Urinary bladder (tissue), 4 donors: ENCODE measurements at places on chromosomes 7 and 10.

GRCh38 chr10:123417414-123417813, 248.7 kb upstream of the GPR26 start:
- no peak for DNase-seq

- no peak for DNase-seq
These were observed 12.7 kb upstream of the PURB start for GRCh38 chr7:44898039-44898438.

DNA sequence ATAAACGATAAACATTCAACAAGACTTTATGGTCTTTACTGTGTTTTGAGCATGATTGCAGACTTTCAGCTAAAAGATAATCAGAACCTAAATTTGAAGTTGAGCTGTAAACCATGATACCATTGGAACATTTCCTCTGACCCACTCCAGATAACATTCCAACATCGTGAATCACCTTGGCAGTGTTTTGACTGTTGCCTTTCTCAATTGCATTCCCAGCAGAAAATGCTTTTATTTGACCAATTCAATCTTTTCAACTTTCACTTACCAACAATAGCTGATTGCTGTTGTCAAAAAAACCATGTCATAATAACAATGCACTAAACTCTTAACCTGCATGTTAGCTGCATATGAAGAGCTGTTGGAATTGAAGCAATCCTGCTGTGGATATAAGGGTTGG, 165.5 kb downstream of the MDFIC start:
- peak; percentile 36 for DNase-seq

DNA sequence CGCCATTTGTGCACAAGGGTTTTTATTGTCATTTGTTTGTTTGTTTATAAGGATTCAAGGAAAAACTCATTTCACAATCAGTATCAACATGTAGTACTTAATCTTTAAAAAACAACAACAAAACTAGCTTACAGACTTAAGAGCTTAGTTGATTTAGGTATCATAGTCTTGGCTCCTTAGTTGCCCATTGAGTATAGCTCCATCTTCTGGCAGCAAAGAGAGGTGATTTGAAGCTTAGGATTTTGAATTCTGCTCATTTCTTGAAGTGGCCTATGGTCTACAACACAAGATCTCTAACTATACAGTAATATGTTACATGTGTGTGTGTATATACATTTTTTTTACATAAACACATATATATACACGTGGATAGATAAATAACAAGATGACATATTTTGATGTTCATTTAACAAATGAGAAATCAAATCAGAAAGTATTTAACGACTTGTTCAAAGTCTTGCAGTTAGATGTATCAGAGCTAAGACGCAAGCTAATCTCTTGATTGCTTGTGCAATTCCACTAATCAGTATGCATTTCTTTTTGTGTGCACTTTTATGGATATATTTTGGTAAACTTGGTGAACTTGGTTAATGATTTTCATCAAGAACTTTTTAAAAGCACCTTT, 307.3 kb downstream of the CAMK1D start:
- no peak for DNase-seq

GRCh38 chr10:132804287-132804686, 18.3 kb upstream of the NKX6-2 start:
- no peak for DNase-seq

- DNase-seq = no peak
These were observed 79.1 kb downstream of the RAMP3 start for GRCh38 chr7:45236666-45237065.

DNA sequence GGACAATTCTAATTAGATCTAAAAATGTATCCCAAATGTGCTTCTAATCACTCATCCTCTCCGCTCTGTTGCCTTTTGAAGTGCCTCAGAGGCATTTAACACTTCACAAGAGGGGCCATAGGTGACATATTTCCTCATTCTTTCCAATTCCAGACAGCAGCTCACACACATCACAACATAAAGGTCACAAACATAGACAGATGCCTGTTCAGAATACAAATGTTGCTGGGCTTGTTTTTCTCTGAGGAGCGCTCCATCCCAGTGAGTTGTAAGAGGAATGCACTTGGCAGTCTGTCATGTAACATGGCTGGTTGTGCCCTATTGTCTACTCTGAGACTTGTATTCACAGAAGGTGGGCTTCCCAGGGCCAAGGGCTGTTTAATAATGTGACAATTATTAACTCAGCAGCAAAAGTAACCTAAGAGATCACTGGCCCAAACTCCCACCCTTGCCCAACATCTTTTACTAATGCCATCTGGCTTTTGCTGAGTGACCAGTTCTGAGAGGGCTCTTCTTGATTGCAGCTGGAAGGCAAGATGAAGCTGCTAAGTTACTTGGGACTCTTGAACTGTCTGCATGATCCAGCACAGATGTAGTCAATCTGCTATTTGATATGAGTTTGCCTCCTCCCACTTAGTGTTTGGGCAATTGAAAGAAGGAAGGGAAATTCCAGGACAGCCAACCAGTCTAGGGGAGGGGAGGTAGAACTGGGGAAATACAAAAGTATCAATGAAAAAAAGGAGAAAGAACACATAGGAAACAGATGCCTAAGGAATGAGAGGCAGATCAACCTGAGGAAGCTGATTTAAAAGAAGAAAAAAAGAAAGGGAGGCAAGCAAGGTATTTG, 13.6 kb downstream of the PON2 start:
- DNase-seq = no peak

GRCh38 chr10:130029209-130029608, 65.1 kb upstream of the EBF3 start:
- no peak for DNase-seq

DNA sequence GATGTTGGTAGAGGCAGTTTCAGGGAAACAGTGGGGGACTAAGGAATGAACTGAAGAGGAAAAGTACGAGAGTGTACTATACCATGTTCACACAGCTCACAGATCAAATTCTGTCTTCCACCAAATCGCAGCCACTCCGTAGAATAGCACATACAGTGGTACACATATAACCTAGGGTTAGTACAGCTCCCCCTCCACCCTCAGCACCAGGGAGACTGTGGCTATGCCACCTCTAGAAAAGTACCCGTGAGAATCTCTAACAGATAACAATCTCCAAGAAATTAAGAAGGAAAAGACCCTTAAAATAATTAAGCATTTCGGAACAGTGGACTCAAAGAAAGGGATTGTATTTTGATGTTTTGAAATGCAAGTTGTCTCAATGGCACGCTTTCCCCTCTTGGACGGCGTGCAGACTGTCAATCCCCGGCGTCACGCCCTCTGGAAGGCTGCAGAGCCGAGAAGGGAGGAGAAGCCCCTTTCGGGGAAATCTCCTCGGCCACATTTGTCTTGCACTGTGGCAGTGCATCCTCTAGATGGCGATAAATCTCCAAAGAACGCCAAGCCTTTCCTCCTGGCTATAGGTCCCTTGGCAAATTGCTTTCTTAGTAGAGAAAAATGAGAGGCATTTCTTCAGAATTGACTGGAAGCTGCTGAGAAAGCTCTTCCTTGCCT, 345.0 kb downstream of the REEP3 start:
- DNase-seq = peak; percentile 48

DNA sequence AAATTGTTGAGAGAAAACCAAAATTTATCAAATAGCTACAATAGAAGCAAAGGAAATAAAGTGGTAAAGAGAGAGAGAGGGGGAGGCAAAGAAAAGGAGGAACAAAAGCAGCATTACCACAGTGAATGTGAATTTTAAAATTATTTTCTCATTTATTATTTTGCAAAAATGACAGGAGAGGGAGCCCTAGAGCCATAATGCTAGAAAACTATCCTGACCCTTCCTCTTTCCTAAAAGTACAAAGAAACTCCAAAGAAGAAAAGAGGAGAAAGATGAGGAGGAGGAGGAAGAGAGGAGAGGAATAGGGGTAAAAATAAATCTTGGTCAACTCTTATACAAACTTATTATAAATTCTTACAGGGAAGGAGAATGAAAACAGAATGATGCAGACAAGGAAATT, 921.5 kb downstream of the NRG3 start:
- DNase-seq = no peak

GRCh38 chr7:74449809-74450397, 3.8 kb upstream of the GTF2IRD1 start:
- no peak for DNase-seq

DNA sequence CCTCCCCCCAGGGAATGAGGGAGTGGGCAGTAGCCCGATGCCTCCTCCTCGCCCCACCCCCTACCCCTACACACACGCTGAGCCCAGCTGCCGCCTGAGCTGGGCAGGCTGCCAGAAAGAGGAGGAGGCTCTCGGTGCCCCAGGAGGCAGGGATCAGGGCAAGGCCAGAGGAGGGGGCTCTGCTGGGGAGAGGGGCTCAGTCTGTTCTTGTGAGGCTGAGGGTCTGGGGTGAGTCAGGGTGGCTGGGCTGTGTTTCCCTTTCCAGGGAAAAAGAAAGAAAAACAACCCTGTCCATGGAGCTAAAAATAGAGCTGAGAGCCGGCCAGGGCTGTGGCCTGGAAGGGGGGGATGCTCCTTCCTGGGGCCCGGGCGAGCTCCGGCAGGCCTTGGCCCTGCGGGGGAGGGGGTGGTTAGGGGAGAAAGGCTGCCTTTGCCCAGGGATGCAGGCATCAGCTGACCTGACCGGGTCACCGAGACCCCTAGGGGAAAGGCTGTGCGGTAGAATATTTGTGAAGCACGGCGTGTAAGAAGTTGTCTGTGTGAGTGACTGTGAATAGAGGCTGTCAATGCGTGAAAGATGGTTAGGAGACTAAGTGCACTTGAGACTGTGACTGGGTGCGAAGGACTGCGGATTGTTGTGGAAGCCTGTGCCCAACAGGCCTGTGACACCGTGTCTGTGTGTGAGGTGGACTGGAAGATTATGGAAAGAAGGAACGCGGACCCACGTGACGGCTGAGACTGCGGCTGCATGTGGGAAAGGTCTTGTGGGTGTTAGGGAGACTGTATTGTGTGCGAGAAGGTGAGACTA, 1.2 kb upstream of the LZTS2 start:
- peak; percentile 79 for DNase-seq

DNA sequence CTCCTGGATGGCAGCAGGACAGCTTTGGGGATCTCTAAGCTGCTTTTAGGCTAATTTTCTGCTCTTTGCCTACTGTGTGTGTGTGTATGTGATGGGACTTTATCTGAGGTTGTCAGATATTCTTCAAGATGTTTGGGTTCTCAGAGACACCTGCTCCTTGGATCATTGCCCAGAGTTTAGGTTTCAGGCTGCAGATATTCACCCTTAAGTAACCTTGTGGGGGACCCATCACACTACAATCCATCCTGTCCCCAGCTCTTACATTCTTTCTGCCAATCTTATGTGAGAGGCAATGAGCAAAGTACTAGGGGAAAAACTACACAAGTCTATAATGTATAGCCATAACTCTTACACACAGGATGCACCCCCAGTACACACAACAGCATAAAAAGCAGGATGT, 263.0 kb upstream of the ZWINT start:
- no peak for DNase-seq

DNA sequence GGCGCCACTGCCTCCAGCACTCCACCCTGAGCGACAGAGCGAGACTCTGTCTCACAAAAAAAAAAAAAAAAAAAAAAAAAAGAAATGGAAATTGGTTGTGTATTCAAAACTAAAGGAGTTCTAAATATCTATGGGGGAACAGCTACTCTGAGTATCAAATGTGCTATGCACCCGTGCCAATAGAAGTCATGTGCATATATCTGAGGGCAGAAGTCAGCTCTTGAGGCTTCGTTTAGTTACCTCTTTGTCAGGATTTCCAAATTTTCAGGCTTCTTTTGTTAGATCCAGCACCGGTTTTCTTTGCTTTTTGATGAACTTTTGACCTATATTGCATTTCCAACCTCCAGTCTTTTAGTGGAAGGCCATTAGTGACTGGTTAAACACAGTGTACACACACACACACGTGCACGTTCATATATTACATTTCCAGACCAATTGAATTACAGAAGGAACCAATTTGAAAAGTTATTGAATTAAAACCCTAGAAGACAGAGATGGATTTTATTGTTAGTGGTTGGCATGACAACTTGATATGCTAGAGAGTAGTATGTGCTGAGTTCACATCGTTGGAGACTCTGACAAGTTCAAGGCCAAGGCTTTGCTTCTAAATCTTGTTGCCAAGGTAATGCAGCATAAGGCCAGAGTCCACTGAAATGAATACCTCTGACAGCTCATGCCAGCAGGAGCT, 33.1 kb upstream of the ADD3 start:
- DNase-seq = no peak

- DNase-seq = no peak
These were observed 72.8 kb downstream of the TSPAN12 start for GRCh38 chr7:120785095-120785494.

- DNase-seq = no peak
These were observed 93.0 kb downstream of the HGF start for GRCh38 chr7:81676813-81677212.

DNA sequence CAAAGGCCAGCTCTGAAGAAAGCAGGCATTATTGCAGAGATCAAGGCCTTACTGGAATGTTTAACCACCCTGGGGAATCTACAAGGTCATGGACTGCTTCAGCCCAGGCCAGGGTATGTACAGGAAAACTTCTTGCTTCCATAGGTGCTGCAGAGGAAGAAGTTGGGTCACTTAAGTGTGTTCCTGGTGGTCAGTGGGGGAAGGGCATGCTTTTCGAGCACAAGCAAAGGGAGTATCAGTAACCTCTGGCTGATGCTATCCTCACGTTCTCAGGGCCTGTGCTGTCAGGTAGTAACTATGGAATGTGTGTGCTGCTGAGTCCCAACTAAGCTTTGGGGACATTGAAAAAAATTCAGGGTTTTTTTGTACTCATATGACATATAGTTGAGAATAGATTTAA, 234.0 kb upstream of the SP4 start:
- no peak for DNase-seq

GRCh38 chr7:128889121-128889520, 21.4 kb downstream of the KCP start:
- no peak for DNase-seq

- no peak for DNase-seq
These were observed 48.6 kb downstream of the ICA1 start for GRCh38 chr7:8213381-8213780.

- no peak for DNase-seq
These were observed 8.6 kb downstream of the ZCCHC24 start for GRCh38 chr10:79436850-79437103.

- DNase-seq = no peak
These were observed 109.3 kb downstream of the UBE2H start for GRCh38 chr7:129843365-129843898.

GRCh38 chr7:84784450-84784849, 402.4 kb downstream of the SEMA3D start:
- DNase-seq = no peak

DNA sequence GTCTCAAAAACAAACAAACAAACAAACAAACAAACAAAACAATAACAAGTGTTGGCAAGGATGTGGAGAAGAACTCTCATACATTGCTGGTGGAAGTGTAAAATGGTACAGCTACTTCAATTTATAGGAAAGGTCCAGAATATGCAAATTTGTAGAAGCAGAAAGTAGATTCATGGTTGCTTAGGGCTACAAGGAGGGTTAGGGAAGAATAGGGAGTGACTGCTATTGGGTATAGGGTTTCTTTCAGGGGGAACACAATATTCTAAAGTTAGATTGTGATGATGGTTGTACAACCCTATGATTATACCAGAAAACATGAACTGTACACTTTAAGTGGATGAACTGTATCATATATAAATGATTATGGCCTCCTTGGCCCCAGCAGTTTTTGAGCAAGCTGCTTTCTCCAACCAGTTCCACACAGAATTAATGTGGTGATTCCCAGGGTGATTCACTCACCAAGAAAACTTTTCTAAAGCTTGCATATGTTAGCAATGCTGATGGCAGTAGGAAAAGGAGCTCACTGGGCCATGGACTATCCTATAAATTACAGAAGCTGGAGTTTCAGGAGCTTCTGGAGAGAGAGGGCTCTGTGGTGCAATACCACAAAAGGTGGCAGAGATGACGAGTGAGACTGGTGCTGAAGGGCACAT, 52.8 kb upstream of the KCNIP2 start:
- no peak for DNase-seq
